Activated T-helper 1 cell treated with anti-CD3 and anti-CD28 coated beads, Interleukin-2, amount 50 U/mL, for 16 hours (primary cell): ENCODE measurements at places on chromosomes 3 and 15.

GRCh38 chr3:27485866-27486265 lies 1.7 kb upstream of the SLC4A7 start:
- no peak for DNase-seq

- DNase-seq, result no peak
These were observed 13.2 kb downstream of the GREM1 start for GRCh38 chr15:32730677-32731654.

DNA sequence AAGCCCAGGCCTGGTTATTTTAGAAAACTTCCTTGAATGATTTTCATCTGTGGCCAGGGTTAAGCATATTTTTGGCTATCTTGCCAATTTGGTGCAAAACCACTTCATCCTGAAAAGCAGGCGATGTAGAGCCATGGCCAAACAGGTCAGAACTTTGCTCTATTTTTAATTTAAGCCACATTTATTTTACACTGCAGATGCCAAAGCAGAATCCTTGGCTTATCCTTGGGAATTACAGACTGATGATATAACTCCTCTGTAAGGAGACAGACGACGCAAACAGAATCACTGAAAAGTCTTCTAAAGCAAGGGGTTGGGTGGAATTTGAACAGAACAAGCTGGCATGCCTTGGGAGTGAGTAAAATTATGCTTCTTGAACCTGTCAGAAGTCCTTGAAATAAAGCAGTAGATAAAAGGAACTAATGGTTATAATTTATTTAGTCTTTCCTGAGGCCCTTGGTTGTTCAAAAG lies 121.9 kb downstream of the CHST2 start:
- no peak for DNase-seq

- DNase-seq, result no peak
These were observed 3.9 kb downstream of the MAPKAPK3 start for GRCh38 chr3:50620820-50621219.

DNA sequence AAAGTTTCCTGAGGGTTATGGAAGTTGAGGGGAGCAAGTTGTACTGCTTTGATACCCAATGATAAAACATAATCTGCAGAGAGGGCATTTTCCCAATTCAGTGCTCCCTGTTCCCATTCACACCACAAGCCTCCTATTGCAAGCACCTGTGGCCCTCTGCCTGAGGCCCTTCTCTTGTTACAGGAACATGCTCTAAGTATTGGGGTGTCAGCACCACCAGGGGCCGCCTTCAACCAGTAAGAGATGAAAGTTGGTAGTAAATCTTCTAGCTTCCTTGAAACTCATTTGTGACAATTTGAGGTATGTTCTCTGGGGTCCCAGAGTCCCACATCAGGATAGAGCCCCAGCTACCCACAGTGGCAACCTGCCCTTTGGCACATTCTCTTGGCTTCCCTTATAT lies 265.4 kb upstream of the ARHGEF26 start:
- no peak for DNase-seq

GRCh38 chr3:11575677-11576076 lies 68.0 kb downstream of the VGLL4 start:
- DNase-seq, result no peak

DNA sequence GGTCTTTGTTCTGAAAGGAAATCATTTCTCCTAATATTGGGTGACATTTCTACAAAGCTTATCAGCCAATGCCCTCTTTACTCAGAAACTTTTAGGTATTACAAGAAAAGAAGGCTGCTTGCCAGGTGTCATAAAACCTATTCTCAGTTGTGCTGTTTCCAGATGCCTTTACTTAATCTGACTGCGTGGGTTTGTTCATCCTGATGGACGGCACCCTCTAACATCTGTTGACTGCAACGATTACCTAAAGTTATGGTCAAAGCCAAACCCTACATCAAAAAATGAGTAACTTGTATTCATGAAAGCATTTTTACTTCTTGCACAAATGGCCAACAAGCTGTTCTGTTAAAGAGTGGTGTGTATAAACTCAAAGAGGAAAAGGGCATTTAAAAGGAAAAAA lies 207.7 kb upstream of the PDZRN3 start:
- DNase-seq, result no peak

DNA sequence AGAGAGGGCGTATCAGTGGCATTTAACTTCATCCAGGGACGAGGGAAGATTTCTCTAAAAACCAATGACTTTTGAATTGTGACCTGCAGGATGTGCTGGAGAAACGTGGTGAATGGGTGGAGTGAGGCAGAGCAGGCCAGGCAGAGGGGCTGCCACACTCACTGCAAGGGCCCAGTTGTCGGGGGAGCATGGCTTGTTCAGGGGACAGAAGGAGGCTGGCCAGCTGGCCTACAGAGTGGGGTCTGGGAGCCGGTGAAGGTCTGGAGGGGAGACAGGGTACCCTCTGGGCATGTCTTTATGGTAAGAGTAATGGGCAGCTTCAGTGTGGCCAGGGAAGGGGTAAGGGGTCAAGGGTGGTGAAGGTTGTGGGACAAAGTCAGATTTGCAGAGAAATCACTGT lies 225.2 kb upstream of the RGMA start:
- DNase-seq, result no peak

GRCh38 chr15:91508633-91509032 lies 344.9 kb upstream of the SLCO3A1 start:
- no peak for DNase-seq

DNA sequence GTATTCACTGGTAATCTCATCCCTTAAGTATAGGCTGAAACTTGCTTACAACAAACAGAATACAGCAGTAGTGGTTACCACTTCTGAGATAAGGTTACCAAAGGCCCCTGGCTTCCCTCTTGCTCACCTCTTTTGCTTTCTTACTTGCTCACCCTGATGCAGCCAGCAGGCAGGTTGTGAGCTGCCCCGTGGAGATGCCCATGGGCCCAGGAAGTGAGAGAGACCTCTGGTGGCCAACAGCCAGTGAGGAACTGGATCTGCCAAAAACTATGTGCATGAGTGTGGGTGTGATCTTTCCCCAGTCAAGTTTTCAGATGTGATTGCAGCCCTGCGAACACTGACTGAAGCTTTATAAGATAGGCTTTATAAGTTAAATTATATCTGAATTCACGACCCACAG lies 48.7 kb downstream of the NMNAT3 start:
- no peak for DNase-seq

- no peak for DNase-seq
These were observed 8.8 kb downstream of the KLF15 start for GRCh38 chr3:126348308-126348920.

GRCh38 chr15:41474436-41474835 lies 19.2 kb upstream of the ITPKA start:
- no peak for DNase-seq

GRCh38 chr3:148906667-148907066 lies 41.6 kb downstream of the CPA3 start:
- DNase-seq, result no peak

DNA sequence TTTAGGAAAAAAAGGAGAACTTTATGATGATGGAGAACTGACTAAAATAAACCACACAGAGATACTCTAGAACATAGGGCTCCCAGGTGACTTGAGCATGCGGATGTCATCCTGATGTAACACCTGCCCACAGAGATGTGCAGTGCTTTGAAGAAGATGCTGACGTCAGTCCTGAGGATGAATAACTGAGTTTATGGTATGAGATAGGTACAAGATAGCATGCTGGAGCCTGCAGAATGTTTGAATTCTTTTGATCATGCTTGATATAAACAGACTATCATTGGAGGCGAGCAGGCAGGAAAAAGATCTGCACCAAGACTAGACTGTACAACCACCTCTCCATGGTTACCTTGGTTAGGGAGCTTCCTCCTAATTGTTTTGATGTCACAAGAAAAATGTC lies 12.4 kb downstream of the CCR4 start:
- no peak for DNase-seq

DNA sequence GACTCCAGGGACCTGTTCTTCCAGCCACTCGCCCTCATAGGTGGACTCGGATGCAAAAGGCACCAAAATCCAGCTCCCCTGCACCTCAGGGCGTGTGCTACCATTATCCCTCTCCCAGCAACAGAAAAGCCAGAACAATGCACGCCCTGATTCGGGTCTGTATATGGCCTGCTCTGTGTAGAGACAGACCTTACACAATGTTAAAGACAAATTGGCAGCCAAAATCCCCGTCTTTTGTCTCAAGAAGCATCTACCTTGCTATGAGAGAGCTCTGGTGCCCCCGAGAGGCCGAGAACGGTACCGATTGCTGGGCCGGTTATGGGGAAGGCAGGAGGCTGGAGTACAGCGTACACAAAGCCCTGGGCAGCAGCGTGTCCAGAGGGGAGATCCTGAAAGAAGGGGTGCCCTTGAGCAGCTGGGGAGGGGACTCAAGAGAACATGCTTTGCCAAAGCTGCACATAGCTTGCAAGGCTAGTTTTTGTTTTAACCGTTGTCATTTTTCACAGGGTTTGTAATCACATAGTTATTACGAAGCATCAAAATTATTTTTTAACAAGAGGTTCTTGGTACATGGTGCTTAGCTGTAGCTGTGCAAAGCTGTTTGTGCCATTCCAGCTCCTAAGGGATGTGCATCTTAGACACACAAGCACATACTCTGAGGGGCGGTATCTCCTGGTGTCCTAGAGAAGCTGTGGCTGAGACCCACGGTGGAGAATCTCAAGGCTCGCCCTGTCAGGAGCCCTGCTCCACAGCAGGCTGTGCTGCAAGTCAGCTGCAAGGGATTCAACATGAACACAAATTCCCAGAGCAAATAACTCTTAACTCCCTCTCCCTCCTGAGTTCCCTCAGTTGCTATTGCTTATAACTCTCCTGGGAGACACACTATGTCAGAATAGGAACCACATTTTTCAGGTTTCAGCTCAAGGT lies 461.5 kb upstream of the PPP2R3A start:
- DNase-seq, result no peak

GRCh38 chr3:50617911-50618481 lies 1.0 kb downstream of the MAPKAPK3 start:
- no peak for DNase-seq

DNA sequence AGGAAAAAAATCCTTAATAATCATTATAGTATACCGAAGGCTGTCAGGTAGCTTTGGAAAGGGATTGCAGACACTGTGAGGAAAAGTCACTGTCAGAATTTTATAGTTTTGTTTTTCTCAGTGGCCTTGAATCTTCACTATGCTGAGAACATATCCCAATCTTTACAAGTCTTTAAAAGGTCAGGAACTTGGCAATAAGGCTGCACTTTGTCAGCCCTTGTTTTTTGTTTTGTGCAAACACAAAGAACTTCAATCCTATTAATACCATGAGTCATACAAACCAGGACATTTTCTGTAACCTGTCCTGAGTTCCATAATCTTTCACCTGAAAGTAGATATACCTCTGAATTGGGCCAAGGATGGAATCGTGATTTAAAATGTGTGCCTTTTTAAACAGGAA lies 45.6 kb upstream of the PIK3R4 start:
- DNase-seq, result no peak

DNA sequence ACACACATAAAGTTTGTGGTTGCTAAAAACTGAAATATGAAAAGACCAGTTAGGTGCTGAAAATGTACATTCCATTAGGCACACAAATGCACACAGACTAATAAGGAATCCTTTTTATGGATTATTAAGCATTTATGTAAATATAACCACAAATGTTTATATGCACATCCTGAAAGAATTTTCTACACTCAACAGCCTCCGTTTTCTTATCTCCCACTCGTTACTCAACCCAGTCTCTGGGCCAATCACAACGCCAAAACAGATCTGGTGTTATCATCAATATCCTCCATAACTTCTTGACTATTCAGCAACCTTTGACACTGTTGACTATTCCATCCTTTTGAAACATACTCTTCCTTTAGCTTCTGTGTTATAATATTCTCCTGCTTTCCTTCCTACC lies 136.4 kb downstream of the ATP8B4 start:
- DNase-seq, result no peak

GRCh38 chr3:60178931-60179653 lies 1072.2 kb downstream of the FHIT start:
- no peak for DNase-seq
